HFF-Myc (cell line): ENCODE measurements at places on chromosomes 16 and 17.

DNA sequence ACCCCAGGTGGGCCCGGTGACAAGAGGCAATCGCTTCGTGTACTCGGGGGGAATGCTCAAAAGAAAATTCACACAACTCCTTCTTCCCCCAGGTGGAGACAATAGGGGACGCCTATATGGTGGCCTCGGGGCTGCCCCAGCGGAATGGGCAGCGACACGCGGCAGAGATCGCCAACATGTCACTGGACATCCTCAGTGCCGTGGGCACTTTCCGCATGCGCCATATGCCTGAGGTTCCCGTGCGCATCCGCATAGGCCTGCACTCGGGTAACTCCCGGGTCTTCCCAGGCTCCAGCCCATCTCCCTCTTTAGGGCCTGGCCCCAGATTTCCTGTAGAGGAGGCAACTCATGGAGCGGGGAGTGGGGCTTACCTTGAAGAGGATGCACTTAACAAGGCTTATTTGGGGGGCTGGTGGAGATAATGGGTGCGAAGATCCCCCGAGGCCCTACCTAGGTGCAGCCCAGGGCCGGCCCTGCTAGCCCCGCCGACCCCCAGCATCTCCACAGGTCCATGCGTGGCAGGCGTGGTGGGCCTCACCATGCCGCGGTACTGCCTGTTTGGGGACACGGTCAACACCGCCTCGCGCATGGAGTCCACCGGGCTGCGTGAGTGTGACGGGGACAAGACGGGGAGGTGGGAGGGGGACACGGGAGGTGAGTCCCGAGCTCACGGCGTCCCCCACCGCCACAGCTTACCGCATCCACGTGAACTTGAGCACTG is 13.0 kb downstream of the GUCY2D start:
- DNase-seq = no peak

DNA sequence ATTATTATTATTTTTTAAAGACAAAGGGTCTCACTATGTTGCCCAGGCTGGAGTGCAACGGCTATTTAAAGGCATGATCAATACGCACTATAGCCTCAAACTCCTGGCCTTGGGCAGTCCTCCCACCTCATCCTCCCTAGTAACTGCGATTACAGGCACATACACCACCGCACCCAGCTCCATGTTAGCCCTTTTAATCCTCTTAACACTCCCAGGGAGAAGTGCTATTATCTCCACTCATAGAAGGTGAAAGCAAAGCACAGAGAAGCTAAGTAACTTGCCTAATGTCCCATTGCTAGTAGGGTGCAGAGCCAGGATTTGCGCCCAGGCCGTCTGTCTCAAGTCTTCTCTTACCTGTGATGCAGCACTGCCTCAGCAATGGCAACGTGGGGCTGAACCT is 5.0 kb downstream of the HAS3 start:
- no peak for DNase-seq

DNA sequence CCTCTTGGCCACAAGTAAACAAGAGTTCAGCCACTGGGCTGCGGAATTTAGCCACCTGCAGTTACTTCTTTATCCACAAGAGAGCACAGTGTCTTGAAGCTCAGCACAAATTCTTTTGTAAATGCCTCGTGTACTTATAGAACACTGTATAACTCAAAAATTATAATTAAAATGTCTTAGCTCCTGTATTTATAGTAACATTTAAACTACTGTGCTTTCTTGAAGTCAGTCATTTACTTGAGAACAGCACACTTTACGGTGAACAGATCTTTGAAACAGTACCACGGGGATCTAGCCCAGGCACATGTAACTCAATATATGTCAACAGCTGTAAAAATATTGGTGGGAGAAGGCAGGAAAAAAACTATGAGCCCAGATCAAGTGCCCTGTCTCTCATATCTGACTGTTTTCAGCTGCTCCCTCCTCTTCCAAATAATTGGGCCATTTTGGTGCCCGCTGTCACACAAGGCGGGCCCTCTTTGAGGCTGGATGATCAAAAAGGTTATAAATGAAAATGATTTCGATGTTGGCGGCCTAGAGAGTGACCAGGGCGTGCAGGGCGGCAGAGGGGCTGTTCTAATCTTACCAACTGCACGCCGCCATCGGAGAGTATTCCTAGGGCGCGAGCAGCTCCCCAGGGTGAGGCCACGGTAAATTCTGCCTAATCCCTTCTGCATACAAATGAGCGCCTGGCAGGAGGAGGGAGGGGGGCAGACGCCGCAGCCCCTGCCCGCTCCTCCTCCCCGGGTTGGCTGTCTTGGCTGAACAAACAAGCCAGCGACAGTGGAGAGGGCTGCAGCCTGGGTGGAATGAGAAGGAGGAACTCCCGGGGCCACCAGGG is 183.2 kb downstream of the C16orf78 start:
- no peak for DNase-seq

GRCh38 chr16:19815418-19815817 is 69.2 kb downstream of the GPRC5B start:
- no peak for DNase-seq

DNA sequence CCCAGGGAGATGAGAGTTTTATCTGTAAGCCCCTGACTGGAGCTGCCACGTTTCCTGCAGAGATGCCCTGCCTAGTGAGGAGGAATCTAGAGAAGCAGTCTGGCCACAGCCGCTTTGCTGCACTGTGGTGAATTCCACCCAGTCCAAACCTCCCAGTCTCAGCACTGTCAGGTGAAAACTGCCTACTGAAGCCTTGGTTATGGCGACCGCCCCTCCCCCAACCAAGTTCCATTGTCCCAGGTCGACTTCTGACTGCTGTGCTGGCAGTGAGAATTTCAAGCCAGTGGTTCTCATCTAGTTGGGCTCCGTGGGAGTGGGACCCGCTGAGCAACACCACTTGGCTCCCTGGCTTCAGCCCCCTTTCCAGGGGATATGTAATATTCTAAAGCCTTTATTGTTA is 10.2 kb upstream of the LYZL6 start:
- no peak for DNase-seq

DNA sequence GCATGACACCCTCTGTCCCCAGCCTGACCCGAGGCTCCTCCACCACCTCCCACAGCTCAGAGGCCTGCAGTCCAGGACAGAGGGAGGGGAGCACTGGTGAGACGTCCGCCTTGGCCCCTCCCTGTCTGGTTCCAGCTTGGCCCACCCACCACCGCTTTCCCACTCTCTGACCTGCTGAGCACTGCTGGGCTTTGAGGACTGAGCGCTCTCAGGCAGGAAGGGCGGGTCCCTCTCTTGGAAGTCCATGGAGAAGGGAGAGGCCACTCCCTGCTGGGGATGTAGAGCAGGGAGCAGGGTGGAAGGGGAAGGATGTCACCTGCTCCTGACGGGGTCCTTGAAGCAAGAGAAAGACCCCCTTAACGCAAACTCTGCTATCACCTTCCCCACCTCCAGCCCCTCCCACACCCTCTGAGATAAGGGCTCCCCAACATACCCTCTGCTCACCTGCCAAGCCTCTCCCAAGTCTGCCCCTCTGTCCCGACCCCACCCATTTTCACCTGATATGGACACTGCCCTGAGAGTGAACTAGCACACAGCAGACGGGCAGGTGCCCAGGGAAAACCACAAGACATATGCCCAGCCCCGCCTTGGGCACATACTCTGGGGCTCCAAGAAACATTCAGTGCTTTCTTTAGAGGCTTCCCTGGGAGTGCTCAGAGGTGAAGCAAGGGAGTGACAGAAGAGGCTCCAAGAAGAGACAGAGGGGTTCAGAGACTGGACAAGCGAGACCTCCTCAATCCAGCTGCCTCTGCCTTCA is 1.4 kb downstream of the OSBPL7 start:
- no peak for DNase-seq

- DNase-seq = no peak
These were observed 7.2 kb downstream of the PLEKHH3 start for GRCh38 chr17:42669705-42669976.

DNA sequence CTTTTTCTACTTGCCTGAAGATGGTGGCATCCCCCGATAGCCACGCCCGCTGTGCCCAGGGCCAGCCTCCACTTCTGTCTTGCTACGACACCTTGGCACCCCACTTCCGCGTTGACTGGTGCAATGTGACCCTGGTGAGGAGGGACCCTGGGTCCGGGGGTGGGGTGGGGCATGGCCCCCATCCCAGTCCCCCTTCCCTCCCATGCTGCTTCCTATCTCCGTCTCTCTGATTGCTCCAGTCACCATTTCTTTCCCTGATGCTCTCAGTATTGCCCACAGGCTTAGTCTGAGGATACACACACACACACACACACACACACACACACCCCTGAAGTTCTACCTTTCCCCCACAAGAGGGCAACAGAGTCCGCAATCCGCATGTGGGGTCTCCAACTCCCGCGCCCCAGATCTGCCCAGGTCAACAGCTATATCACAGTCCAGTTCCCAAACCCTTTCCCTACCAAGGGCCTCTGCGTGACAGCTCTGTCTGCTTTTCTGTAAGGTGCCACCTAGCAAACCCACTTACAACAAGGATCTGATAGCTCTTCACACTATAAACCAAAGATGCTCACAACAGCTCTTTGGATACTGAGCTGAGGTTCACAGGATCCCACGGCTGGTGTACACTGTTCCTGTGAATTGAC is 3.4 kb downstream of the SGCA start:
- DNase-seq = no peak

DNA sequence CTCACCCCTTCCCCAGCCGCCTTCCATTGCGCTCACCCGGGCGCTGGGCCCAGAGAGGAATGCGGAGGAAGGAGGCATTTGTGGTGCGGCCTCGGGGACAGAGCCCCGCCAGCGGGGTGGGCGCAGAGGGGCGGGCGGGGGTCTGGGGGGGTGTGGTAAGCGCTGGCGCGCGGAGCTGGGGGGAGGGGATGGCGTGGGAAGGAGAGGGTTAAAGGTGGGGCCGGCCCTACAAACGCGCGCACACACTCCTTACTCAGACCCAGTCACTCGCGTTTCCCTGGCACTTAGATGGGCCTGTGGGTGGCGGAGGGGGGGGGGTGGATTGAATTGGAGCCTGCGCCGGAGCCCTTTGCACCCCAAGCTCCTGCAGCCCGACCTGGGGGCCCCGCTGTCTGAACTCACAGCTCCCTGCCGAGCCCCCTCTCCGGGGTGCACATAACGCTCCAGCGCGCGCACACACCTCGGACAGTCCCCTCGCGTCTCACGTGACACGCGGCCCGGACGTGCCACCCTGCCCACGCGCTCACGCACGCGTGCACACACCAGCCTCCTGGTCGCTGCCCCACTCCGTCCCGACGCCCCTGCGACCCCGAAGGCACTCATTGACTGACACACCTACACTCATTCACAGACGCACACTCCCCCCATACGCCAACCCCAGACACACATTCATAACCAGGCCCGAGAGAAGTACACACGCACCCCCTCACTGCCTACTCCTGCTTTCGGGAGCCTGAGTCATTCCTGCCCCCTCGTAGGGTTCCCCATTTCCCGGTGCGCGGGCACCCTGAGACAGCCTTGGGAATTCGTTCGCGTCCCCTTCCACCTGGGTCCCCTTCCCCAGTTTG is 844 bp downstream of the TBKBP1 start:
- DNase-seq = no peak

DNA sequence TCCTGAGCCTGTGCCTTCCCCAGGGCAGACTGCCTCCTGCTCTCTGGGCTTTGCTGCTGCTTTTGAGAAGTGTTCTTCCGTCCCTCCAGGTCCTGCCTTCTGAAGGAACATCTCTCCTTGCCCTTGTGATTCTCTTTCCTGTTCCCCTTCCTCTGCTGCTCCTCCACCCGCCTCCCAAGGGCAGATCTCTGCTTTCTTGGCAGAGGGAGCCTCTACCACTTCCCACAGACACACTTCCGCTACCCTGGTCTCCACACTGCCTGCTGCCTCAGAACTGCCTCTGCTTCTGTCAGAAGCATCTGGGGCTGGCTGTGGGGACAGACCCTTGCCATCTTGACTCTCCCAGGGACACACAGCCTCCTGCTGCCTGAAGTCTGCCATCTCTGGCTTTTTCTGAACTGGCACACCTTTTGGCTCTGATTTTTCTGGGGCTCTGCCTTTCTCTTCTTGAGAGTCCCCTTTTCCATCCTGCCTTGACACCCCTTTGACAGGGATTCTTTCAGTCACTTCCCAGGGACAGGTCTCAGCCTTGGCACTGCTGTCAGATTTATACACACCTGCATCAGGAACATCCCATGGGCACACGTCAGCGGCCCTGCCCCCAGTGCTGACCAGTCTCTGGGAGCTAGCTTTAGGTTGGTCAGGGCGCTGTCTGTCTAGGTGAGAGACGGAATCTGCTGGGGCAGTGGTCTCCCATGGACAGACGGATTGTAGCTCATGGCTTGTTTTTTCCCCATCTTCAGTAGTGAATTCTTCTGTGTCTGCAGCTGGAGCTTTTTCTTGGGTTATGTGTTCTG is 16.6 kb downstream of the GPR179 start:
- DNase-seq = no peak

- no peak for DNase-seq
These were observed 7.0 kb downstream of the ATPAF2 start for GRCh38 chr17:18031955-18032354.

DNA sequence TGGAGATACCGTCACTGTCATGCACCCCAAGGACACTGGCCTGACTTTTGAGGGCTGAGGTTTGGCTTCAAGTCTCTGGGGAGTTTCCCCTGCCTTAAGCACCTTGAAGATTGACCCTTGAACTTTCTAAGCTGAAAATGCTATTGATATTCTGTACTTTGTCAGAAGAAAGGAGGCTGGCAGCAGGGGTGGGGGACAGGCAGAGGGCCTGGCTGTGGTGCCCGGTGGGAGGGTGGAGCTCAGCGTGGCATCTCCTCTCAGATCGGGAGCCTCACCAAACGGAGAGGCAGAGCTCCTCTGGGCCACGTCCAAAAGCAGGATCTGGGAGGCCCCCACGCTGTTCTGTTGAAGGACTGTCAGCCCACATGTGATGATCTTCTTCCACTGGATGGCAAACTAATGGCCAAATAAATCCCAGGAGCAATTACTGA is 305.2 kb upstream of the IRX3 start:
- DNase-seq = no peak

DNA sequence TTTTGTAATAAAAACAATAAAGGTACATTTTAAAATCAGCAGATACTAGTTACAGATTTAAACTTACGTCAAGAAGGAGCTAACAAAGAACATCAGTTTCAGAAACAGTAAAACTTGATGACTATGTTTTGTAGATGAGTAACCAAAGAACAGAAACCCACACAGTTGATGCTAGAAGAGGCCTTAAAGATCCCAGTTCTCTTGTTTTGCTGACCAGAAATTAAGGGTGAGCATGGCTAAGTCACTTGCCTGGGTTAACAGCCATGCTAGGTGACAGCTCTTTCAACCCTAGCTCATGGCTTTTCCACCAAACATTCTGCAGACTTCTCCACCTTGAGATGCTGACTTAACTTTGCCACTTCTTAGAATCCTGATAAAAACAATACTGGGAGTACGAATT is 26.4 kb downstream of the STX8 start:
- no peak for DNase-seq

- no peak for DNase-seq
These were observed 125.0 kb upstream of the RPL38 start for GRCh38 chr17:74078363-74078941.

GRCh38 chr17:39305978-39306377 is 80.2 kb upstream of the STAC2 start:
- DNase-seq = no peak
